ENCODE measurements at places on chromosomes 1 and 21.
A peak's percentile ranks its signal among the peaks of the same experiment; 100 is the strongest.

- peak; percentile 37 for DNase-seq
These were observed at the start of gene PCP4L1 for GRCh38 chr1:161258439-161259344. TSS of gene PCP4L1 (plus strand) at chr1:161258745. CDS start at chr1:161258975, 230 bp downstream.

- DNase-seq = no peak
These were observed 4.6 kb downstream of the GPATCH2 start for GRCh38 chr1:217626321-217626720.

DNA sequence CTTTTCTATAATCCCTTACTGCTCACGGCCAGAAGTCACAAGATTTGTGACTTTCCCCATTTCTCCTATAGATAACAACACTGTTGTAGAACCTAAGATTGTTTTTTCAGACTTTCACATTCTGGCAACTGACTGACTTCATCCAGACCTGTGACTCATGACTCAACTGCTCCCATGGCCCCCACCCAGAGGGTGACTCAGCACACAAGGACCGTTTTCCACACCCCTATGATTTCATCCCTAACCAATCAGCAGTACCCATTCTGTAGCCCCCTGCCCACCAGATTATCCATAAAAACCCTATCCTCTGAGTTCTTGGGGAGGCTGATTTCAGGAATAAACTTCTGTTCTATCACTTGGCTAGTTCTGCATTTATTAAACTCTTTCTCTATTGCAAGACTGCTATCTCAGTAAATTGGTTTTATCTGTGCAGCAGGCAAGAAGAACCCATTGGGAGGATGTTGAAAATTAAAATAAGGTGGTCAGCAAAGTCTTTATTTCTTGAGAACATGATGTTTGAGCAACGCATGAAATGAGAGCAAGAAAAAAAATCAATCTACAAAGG, 79.7 kb downstream of the NGF start:
- peak; percentile 76 for DNase-seq

DNA sequence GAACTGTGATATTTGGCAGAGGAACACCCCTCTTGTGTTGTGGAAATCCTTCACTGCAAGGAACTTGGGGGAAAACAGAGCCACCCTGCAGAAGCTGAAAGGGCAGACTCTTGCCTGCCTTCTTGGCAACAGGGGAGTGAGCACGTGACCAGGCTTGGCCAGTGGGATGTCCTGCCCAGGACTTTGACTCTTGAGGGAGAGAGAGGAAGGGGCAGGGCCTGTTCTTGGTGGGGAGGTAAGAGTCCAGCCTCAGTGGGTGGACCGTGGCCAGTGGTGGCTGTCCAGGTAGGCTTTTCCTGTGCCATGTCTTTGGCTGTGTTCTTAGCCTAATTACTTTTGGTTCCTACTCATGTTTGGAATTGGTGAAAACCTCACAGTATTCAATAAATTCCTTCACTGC, 8.6 kb upstream of the AK2 start:
- no peak for DNase-seq

GRCh38 chr1:234123867-234124266, 219.4 kb downstream of the SLC35F3 start:
- DNase-seq = no peak

DNA sequence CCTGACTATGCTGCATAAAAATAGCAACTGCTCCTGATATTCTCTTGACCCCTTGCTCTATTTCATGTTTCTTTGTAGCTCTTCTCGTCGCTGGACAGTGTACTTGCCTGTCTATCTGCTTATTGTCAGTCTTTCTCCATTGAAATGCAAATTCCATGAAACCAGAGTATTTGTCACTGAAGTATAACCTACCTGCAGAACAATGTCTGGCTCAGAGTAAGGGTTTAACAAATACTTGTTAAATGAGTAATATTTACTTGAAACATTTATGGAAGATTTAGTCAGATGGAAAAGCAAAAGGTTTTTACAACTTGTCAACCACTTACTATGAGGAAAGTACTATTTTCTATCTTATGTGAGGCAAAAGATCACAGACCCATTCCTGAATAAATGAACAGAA, 19.9 kb upstream of the ERICH3 start:
- DNase-seq = peak; percentile 42

GRCh38 chr1:41239988-41240610, 2.0 kb downstream of the SCMH1 start:
- DNase-seq = peak; percentile 63

DNA sequence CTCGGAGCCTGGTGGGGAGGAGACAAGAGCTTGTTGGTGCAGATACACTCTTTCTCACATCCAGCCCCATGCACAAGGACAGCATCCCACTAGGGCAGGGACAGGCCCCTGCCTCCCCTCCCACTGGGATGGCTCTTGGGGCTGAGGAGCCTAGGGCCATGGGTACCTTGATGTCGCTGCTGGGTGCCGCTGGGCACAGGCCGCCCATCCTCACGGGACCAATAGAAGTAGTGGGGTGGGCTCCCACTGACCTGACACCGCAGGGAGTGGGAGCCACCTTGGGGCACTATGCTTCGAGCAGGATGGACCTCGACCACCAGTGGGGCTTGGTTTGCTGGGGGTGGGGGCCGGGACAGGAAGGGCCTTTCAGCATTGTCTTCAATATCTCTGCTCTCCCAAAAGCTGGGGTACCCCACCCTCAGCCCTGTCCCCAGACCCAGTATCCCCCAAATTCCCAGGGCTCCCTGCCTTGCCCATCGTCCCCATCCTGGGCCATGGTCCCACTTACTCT, 47.7 kb downstream of the LDLRAD2 start:
- no peak for DNase-seq

DNA sequence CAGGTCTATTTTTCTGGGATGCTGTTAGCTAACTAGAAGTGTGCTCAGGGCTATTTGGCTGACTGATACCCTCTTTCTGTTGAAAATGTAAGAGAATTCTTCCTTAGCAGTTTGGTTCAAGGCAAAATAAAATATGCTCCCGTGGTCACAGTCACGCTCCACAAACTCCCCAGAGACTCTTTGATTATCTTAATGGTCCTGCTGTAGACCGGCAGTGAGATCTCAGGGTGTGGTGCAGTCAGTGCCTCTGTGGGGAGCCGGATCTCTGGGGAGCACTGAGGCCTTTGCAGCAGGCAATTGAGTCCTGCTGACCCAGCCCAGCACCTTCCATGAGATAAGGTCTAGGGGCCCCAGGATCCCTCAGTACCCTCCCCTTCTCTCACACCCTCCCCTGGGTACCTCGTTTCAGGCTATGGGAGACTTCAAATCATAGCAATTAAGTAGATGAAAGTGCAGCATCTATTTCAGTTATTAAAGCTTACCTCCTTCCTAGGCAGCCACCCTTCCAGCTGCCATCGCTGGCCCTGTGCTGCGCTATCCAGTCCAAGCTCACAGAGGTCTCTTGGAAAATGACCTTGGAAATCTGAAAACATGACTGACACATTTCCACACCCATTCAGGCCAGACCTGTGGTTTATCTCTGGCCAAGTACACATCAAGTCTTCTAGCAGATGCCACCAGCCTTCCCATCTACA, 98.1 kb downstream of the SEC16B start:
- no peak for DNase-seq

- DNase-seq = no peak
These were observed 56.5 kb downstream of the WARS2 start for GRCh38 chr1:119083980-119084379.

DNA sequence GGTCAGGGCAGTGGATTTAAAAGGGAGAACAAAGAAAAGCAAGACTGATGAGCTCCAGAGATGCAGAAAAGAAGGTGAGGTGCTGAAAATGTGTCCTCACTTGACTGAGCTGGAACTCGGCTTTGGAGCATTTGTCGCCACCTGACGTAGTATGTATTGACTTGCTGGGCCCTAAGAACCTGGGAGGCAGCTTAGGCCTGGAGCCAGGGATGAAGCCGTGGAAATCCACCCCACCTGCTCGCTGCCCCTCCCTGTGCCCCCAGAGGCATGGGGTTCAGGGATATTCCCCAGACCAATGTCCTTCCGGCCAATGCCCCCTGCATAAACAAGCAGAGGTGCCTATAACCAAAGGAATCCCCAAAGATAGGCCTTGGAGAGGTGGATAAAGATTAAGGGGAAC, 14.3 kb downstream of the MRAP start:
- no peak for DNase-seq

DNA sequence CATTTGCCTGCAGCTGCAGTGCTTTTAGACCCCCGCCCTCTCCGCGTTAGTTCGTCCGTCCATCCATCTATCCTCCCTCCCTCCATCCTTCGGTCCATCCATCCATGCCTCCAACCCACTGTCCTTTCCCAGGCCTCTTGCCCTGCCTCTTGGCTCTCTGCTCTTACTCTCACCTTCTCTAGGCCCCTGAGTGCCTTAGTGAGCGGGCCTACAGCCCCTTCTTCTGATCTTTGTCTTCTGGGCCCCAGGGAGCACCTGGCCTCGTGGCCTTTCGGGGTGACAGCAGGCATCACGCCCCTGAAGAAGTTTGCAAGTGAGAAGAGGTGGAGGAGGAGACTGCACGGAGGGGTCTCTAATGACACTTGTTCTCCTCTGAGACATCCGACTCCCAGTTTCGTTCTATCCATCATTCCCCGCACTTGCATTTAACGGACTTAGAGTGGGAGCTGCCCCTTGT, 842 bp downstream of the ATXN7L2 start:
- DNase-seq = no peak
